ENCODE measurements at places on chromosomes 1 and 21. TPM values are rescaled to one million over a fixed set of nuclear protein-coding genes. Genes with fewer than 3 reads are reported as not detected.

- no peak for DNase-seq
Observed at GRCh38 chr1:6412896-6413295, 6.8 kb downstream of the HES2 start.

DNA sequence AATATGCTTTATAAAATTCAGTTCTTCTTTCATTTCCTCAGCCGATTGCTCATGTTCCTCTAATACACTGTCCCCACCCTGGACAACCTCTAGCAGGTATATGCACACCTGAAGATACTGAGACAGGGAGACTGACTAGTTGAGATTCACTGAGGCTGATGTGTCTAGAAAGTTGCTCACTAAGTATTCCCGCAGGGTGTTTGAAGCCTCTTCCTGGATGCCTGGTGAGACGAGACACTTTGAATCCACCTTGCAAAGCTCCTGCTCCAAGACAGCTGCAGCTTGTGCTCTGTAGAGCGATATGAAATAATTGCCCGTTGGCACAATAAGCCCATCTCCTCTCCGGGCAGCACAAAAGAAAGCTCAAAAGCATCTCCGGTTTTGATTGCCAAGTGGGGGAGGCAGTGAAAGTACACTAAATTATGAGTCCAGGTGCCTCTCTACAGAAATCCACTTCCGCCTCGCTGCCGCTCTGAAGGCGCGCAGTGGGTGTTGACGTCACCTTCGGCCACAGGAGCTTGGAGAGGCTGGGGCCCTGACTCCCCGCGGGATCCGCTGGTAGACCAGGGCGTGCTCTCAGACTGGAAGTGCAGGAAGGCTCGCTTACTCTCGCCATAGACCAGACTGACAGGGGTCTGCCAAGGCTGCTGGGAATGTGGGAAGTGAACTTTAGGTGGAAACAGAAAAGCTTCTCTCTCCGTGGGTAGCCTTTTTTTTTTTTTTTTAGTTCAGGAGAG, 46.3 kb downstream of the GPA33 start:
- no peak for DNase-seq

- no peak for DNase-seq
Observed at GRCh38 chr1:56287721-56288120, 291.6 kb downstream of the PLPP3 start.

DNA sequence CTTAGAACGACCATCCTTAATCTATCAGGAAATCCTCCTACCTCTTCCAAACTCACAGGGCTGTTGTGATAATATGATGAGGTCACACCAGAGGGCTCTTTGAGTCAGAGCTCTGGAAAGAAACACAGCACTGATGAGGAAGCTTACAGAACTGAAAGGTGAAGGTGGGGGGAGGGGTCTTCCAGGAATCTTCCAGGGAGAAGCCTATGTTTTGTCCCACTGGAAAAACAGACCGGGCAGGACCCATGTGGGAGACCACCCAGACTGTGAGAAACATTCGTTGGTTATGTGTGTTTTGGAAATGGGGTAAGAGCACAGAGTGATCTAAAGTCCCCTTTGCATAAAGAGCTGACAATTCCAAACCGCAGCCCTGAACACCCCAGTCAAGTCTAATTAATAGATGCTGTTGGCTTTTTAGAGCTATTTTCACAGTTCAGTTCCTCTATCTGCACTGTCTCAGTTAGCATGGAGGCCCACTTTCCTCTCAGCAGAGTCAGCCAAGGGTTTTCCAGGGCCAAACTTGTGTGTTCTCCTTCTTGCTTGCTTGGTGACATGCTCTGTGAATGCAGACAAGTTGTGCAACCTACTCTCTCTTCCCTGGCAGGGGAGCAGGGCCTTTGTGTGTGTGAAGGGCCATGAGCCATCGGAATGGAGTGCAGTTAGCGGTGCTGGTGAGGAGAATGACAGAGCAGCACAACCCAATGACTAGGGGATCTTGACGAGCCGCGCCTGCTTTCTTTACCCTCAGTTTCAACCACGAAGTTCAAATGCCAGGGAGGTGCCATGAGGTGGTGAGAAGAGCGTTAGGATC, 12.3 kb downstream of the PHLDA3 start:
- DNase-seq, result no peak

DNA sequence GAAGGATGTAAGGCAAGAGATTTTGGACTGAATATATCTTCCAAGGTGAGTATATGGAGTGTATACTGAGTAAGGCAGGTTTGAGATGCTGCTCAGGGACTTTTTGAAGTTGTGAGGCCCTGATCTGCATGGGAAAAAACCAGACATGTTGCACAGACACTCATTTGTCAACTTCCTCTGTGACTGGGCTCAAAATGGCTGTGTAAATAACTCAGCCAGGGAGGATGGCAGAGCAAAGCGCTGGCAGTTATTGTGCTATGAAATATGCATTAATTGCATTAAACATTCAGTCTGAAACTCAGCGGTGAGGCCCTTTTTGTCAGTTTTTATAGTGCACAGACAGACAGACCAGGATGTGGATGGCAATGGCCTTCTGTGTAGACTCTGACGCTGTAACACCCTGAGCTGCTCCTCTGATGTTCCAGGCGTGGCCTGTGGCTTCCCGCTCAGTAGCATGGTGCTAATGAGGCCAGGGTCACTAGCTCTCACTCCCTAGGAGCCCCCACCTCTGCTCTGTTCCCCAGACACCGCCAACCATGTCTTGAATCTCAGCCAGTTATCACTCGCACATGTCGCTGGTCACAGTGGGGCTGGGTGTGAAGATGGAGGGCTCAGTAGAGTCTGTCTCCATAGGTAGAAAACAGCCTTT, 307.0 kb upstream of the PROX1 start:
- DNase-seq, result no peak

DNA sequence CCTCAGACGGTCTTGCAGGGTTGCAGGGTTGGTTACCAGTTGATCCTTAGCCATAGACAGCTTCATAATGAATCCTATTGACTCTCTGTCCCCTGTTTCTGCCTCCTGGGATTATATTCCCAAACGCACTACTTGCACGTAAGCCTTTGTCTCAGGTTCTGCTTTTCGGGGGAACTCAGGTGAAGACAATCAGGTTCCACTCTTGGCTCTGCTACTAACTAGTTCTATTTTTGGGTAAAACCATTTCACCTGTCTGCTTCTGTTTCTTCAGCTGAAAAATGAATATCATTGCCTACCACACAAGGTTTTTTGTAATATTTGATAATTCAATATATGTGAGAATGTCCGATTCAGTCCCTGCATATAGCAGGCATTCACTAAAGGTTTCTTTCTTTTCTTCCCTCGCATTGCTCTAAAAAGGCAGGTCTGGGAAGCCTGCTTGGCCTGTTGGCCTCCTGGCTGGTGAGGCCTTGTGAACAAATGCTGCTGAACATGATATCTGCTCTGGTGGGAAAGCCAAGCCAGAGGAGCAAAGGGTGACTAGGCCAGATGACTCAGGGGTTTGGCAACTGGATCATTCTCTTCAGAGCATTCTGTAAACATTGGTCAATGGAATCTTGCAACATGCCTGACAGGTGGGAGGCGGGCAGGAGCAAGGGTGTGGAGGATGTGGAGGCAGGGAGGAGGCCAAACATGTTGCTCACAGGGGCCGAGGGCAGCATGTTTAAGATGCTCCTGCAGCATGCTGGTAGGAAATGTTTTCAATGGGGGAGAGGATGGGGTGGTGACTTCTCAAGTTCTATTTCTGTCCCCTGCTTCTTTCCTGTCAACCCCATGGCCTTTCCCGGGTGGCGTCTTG, 23.8 kb downstream of the IER5 start:
- no peak for DNase-seq

DNA sequence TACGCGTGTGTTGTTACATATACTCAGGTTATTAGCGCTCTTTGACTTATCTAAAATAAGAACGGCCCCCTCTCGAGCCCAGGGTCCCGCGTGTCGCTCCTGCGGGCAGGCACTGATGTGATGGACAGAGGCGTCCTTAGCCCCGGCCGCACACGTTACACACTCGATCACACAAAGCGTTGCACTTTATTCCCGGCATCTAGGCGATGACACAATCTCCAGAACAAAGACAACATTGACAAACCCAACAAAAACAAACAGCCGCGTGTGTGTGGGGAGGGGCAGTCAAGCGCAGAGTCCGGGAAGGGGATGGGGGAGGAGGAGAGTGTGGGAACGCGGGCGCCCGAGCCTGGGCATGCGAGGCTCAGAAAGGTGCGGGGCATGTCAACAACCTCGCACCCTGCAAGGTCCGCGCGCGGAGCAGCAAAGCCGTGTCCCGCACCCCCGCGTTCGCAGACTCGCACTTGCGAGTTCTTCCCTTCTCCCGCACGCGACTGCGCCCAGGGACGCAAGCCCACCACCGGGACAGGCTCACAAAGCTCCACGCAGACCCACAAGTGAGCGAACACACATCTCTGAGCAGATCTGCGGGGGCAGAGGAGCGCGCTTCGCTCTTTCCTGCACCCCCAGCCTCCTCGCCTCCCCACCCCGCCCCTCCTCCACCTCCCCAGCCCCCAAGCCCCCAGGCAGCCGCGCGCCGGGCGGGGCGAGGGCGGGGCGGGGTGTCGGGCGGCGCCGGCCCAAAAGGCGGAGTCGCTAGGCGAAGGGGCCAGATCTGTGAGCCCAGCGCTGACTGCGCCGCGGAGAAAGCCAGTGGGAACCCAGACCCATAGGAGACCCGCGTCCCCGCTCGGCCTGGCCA, at the start of gene EFNA1:
Gene EFNA1, plus strand, starts transcription at position 772 of the 862 bp plus-strand sequence. CDS start 102 bp downstream, outside the sequence.
- DNase-seq, result peak; percentile 73

- DNase-seq, result no peak
Observed at GRCh38 chr1:33167650-33168447, 14.0 kb downstream of the TRIM62 start.

DNA sequence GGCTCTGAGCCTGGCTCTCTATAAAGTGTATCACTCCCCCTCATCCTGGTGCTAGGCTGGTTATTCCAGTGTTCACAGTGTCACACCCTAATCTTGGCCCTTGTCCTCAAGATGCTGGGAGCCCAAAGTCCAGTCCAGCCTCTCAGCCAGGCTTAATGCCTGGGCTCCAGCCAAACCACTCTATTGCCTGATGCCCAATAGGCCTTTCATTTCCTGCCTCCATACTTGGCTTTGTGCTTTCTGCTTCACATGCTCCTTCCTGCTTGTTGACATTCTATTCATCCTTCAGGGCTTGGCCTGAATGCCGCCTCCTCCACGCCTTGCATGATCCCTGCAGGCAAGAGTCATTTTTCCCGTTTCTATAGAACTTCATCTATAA, 1.7 kb downstream of the KLHDC8A start:
- no peak for DNase-seq

- no peak for DNase-seq
Observed at GRCh38 chr21:14499316-14499715, 46.8 kb downstream of the SAMSN1 start.

- no peak for DNase-seq
Observed at GRCh38 chr1:64469116-64469976, 583 bp upstream of the CACHD1 start.

- no peak for DNase-seq
Observed at GRCh38 chr1:174689524-174689923, 241.8 kb downstream of the GPR52 start.

DNA sequence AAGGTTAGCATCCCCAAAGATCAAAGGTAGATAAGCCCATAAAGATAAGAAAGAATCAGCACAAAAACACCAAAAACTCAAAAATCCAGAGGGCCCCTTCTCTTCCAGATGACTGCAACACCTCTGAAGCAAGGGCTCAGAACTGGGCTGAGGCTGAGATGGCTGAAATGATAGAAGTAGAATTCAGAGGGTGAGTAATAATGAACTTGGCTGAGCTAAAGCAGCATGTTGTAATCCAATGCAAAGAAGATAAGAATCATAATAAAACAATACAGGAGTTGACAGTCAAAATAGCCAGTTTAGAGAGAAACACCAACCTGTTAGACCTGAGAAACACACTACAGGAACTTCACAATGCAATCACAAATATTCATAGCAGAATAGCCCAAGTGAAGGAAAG, 406.9 kb upstream of the CXADR start:
- no peak for DNase-seq

DNA sequence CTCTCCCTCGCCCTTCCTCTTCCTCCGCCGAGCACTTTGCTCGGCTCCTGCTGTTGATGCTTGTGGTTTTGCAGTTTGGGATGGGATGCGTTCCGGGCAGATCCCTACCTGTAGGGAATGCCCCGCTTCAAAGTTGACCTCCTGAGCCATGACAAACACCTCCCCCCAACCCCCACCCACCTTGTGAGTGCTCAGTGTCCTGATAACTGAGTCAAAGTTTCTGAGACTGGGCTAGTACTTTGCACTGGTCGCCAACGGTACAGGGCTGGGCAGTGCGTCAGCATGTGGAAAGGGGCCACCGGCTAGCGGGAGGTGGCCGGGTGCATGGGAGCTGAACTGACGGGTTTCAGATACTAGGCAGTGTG, 771 bp downstream of the RABGAP1L start:
- DNase-seq, result peak; percentile 28

DNA sequence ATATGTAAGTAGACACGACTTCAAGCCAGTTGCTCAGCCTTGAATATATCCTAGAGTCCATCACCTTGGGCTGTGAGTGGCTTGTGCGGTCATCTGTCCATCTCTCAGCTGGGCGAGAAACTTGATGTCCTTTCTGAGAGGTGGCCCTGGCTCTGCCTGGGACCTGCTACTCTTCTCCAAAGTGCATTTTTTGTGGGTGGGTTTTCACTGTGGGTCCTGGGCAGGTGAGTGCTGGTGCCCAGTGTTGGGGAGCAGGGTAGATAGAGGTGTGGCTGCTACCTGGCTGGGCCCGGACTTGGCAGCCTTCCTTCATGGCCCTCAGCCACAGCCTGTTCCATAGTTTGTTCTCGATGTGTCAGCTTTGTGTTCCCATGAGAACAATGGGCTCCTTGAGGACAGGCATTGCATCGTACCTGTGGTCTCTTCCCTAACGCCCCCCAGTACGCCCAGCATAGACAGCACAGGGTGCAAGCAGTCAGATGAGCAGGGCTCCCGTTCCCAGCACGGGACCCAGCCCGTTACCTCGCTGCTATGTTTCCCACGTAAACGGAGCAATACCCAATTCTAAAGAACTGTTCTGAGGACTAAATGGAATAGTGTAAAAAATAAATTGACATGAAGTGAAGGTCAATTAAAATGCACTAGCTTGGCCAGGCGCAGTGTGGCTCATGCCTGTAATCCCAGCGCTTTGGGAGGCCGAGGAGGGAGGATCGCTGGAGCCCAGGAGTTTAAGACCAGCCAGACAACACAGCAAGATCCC, 877 bp upstream of the SLX9 start:
- no peak for DNase-seq

DNA sequence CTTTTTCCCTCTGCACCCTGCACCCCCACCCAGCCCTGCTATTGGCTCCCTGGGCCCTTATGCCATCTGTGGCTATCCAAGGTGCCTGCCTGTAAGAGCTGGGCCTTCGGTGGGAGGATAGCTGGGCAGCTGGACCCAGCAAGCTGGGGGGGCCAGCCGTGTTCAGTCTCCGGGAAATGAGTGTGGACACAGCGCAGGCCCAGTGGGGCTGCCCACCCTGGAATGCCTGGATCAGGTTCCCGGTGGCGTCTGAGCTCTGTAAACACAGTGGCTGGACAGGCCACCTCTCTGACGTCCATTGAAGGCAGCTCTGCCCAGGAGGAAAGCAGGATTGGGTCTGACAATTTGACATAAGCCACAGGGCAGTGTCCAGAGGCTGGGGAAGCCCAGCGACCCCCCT, 127.8 kb downstream of the FOXD2 start:
- no peak for DNase-seq

Gene FGR
- total RNA-seq, result 0.46 TPM

Gene GCSAML
- total RNA-seq, result 0.23 TPM

Gene REG4
- total RNA-seq, result not detected

Gene PRAMEF12
- not detected for total RNA-seq

Gene VHLL
- total RNA-seq, result not detected

Gene PDC
- not detected for total RNA-seq

Gene TDRD5
- not detected for total RNA-seq
